ENCODE measurements at places on chromosomes 12 and 14.

DNA sequence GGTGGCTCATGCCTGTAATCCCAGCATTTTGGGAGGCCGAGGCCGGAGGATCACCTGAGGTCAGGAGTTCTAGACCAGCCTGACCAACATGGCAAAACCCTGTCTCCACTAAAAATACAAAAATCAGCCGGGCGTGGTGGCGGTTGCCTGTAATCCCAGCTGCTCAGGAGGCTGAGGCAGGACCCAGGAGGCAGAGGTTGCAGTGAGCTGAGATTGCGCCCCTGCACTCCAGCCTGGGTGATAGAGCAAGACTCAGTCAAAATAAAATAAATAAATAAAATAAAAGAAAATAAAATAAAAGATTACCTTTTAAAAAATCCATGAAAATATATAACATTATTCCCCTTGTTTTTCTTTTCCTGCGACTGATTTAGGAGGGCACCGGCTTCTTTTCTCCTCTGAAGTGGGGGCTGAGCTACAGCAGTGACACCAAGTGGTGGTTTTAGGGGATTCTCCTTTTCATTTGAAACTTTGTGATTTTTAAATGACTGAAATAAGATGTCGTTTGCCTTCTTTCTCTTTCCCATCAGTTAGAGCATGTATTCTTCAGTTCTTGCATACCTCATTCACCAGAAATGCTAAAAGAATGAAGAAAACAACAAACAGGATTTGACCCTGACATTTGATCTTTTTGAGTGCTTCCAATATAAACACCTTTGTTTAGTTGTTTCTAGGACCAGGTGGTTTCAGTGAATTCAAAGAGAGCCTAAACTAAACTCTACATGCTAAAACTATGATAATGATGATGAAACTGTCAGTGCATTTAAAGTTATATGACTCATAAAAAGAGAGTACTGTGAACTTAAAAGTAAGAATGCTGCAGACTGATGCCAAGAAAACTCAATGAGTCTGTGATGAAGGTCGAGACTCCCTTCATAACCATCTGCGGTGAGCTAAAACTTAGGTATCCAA is 22.6 kb upstream of the PKP2 start:
- no peak overlapping the region for H3K4me3 ChIP-seq
- H3K36me3 ChIP-seq: no peaks in the 10 kb centered on the region
- no peak overlapping the region for H3K27ac ChIP-seq

DNA sequence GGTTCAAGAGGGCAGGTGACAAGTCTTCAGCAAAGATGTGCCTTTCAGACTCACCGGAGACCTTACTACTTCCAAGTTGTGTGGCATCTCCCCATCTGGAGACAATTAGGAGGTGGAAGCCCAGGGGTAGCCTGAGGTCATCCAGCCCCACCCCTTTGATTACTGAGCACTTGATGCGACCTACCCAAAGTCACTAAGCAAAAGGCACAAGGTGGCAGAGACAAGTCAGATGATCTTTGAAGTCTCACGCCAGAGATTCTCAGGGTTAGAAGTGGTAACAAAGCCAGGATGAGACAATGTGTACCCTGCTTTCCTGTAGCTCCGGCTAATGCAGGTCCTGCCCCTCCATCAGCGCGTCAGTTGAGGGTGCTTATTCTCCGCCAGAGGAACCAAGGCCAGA is 1.4 kb upstream of the FOXN3 start:
- peak; percentile 40 for DNase-seq
- peak overlapping the region; percentile 94 for H3K27ac ChIP-seq
- H3K4me3 ChIP-seq: peak overlapping the region; percentile 92

DNA sequence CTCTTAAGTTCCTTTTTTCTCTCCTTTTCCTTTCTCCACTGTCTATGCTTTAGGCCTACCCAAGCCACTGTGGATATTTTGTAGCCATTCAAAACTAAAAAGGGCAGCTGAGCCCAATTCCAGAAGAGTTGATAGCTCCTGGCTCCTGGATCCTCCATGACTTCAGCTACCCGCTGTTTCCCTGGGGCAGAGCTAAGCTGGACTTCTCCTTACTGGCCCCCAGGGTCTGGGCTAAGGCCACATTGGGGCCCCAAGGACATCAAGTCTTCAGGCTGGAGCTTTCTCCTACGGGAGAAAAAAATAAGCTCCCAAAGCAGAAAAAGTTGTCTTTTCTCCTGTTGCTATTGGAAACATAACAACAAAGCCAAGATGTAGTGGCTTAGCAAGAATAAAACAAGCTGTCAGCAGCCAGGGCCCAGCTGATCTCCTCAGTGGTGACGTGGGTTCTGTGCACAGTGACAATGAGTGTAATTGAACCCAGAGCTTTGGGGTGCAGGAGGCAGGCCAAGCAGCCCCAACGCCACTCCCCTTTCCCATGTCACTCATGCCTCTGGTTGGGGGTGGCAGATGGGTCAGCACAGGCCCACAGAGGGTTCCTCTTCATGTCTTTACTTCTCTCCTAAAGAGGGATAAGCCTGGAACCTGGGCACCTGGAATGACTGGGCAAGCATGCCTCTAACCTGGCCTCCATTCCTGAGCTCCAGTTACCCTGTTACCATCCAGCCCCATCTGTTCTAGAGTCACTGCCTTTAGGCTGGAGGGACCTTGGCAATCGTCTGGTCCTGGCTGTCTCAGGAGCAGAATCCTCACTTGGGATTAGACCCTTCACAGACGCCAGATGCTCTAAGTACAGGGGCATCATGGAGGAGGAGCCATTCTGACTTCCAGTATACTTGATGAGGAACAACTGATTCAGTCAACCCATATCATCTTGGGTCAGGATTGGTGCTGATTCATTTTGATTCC is 171.2 kb downstream of the ZFP36L1 start:
- no peaks in the 10 kb centered on the region for H3K27me3 ChIP-seq
- peak overlapping the region; percentile 28 for H3K27ac ChIP-seq
- DNase-seq: peak; percentile 87
- no peaks in the 10 kb centered on the region for H3K4me1 ChIP-seq
- no peak overlapping the region for H3K4me3 ChIP-seq
- no peaks in the 10 kb centered on the region for H3K36me3 ChIP-seq

- no peaks in the 10 kb centered on the region for H3K27me3 ChIP-seq
- H3K4me3 ChIP-seq: no peak overlapping the region
- no peak overlapping the region for H3K27ac ChIP-seq
- H3K36me3 ChIP-seq: no peaks in the 10 kb centered on the region
Observed at GRCh38 chr12:45745861-45746277, 16.4 kb downstream of the ARID2 start.

GRCh38 chr12:8052679-8053078 is 13.5 kb downstream of the C3AR1 start:
- no peaks in the 10 kb centered on the region for H3K27me3 ChIP-seq
- H3K27ac ChIP-seq: no peak overlapping the region
- no peak for DNase-seq
- H3K36me3 ChIP-seq: peaks cover 84% of the 10 kb centered on the region
- no peak overlapping the region for H3K4me3 ChIP-seq
- H3K4me1 ChIP-seq: no peaks in the 10 kb centered on the region

DNA sequence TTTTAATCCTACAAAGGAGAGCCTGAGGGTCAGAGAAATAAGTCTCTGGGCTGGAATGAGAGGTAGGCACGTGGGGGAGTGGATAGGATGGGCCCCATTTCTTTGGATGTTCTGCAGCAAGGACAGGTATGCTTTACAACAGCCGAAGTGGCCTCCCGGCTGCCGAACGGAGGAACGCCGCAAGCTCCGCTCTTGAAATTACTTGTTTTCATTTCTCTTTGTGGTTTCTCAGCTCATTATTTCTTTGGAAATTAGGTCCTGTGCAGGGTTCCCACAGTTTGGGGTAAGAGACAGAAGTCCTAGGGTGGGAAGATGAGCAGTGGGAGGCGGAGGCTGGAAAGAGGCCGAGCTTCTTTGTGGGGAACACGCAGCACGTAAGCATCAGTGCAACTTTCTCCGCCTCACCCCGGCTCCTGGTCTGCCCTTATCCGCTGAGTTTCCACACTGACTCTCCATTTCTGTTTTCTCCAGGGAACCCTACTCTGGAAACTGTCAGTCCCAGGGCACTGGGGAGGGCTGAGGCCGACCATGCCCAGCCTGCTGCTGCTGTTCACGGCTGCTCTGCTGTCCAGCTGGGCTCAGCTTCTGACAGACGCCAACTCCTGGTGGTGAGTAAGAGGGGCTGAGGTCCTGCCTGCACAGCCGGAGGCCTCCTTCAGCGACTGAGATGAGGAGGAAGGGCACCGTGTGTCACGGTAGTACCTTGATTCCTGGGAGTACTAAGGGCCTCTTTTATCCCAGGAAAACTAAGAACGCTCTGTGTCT is 2.0 kb downstream of the WNT5B start:
- H3K4me1 ChIP-seq: peaks cover 47% of the 10 kb centered on the region
- H3K27me3 ChIP-seq: peaks cover 45% of the 10 kb centered on the region
- peak; percentile 46 for DNase-seq
- no peaks in the 10 kb centered on the region for H3K36me3 ChIP-seq
- H3K27ac ChIP-seq: no peak overlapping the region
- H3K4me3 ChIP-seq: peak overlapping the region; percentile 54
